ENCODE measurements at places on chromosomes 12 and 14.

DNA sequence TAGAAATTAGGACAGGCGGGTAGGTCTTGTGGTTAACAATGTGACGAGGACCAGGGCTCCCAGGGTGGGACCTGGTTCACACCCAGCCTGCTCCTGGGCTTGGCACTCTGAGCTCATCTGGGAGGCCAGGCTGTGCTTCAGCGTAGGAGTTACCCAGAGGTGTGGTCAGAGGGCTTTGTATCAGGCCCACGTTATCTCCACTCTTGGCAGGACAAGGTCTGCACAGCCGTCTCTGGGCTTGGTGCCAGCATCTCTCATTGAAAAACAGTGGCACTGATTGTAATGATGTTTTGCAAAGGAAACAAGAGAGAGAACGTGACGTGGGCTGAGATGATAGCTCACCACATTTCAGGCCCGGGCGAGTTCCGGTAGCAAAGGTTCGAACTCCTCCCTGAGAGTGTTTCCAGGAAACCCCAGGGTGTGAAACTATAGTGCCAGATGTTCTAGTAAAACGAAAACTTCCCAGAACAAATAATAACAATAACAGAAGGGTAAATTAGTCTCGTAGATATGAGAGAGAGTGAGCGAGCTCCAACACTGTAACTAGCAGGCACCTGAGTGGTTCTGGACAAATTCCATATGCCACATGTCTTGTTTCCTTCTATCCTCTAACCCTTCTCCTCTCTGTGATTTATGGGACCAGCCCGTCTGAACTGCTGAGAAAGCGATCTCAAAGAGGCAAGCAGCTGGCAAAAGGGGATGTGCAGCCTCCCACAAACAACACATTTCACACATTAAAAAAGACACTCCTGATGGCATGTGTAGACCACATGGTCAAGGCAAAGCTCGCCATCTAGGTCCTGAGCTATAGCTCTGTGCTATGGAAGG lies 227.3 kb downstream of the KTN1 start:
- DNase-seq = peak; percentile 96

DNA sequence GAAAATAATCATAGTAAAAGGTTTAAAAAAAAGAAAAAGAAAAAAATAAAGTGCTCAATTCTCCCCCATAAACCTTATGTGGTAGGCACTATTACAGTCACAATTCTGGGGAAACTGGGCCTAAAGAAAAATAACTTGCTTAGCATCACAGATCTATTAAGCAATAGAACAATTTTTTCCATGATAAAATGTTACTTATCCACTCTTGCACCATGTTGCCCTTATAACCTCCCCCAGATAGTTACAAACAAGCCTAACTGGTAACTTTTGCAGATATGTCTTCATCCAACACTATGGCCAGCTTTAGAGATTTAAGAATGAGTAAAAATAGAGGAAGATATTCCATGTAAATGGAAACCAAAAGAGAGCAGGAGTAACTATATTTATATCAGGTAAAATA lies 164.8 kb downstream of the DUSP6 start:
- no peak for DNase-seq

- DNase-seq = no peak
Observed at GRCh38 chr14:32601069-32601468, 272.0 kb downstream of the AKAP6 start.

DNA sequence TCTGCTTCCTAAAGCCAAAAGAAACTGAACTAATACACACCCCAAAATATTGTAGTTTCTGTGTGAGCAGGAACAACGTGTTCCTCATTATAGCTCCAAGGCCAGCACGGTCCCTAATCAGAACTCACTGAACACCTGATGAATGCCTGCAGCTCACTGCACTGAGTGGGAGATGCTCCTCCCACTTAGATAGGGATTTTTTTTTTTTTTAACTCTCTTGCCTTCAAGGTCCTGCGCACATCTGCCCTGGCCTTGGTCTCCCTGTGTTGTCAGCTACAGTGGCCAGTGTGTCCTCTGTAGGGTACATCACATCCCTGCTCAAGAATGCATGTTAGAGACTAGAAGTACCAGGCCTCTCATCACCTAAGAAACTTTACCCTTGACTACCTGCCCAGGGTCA lies 44.3 kb upstream of the TMPO start:
- DNase-seq = no peak

GRCh38 chr14:77143071-77143470 lies 1.5 kb upstream of the ZDHHC22 start:
- no peak for DNase-seq

DNA sequence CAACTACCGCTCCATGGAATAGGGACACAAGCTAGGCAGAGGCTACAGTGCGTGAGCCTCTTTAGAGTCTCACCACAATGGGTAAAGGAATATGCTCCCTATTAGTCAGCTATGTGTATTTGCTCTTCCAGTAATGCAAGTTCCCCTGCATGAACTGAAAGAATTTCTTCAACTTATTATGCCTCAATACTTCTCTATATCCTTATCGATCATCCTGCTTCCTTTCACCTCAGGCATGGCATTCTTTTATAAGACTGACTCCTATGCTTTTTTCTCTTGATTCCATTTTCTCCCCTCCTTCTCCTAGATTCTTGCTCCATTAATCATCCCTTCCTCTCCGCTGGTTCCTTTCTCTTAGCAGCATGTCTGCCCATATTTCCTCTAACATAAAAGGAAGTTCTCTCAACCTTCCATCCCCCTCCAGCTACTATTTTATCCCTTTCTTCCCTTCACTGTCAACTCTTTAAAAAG lies 94.5 kb upstream of the CPM start:
- peak; percentile 4 for DNase-seq

- DNase-seq = no peak
Observed at GRCh38 chr14:67566908-67567307, 33.2 kb downstream of the PIGH start.

GRCh38 chr12:95709152-95709551 lies 81.4 kb downstream of the NTN4 start:
- no peak for DNase-seq
